ENCODE measurements at places on chromosomes 5 and 9.

- DNase-seq, result no peak
These were observed 321.6 kb upstream of the ITGA1 start for GRCh38 chr5:52466113-52466512.

DNA sequence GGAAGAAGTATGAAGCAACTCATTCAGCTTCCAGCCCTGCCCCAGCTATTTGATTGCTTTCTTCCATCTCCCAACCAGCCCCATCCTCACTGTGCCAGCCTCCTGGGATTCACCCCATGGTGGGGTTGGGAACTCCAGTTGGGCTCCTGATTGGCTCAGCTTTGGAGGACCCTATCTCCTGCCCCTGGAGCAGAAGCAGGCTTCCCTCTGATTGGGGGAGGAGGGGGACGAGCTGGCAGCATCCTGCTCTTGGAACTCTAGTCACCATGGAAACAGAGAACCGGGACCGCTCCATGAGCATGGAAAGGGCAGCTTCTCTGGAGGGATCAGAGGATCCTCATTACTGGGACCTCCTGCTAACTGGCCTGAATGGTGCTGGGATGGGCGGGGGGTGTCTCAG, 2.6 kb downstream of the SLC6A7 start:
- DNase-seq, result no peak

- no peak for DNase-seq
These were observed 512.1 kb downstream of the MAN2A1 start for GRCh38 chr5:110201791-110202190.

DNA sequence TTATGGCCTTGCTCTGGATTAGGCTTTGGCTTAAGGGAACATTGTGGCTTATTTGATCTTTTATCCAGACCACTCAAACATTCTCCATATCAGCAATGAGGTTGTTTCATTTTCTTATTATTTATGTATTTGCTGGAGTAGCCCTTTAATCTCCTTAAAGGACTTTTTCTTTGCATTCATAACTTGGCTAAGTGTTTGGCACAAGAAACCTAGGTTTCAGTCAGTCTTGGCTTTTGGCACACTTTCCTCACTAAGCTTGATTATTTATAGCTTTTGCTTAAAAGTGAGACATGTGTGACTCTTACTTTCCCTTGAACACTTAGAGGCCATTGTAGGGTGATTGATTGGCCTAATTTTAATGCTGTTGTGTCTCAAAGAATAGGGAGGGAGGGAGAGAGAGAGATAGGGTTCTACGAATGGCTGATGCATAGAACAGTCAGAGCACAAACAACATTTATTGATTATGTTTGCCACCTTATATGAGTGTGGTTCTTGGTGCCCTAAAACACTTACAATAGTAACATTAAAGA, 2265.3 kb upstream of the C9orf72 start:
- no peak for DNase-seq

DNA sequence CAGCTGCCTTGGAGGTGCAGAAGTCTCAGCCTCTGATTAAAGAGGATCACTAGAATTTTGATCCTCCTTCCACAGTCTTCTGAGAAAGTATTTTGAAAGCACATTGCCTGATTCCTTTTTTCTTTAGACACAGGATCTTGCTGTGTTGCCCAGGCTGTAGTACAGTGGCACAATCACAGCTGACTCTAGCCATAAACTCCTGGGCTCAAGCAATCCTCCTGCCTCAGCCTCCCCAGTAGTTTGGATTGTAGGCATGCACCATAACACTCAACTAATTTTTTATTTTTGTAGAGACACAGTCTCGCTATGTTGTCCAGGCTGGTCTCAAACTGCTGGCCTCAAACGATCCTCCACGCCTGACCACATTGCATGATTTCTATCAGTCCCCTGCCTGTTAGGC, 74.5 kb downstream of the FAM78A start:
- DNase-seq, result no peak

DNA sequence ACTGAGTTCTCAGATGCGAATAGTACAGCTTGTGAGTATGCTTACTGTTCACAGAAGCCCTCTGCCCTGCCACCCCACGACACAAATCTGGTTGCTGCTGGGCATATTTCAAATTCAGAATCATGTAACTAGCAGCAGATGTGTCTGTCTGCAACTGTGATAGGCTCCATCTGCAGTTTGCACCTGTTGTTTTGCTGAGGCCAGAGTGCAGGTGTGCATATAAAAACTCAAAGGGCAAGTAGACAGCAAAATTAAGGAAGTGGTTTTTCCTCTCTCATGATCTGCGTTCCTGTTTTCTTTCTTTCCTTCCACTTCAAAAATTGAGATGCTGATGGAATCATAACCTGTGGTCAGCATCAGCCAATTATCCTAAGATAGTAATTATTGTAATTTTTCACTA, 1000.5 kb downstream of the PTPRD start:
- no peak for DNase-seq
